Left renal cortex interstitium (tissue), 4 donors: ENCODE measurements at places on chromosomes 16 and 17.

GRCh38 chr16:73483076-73483791, 435.3 kb upstream of the ZFHX3 start:
- no peak for DNase-seq

GRCh38 chr16:51831595-51832367, 680.7 kb upstream of the SALL1 start:
- DNase-seq = no peak

GRCh38 chr17:39517224-39517623, 55.9 kb downstream of the CDK12 start:
- DNase-seq = no peak

DNA sequence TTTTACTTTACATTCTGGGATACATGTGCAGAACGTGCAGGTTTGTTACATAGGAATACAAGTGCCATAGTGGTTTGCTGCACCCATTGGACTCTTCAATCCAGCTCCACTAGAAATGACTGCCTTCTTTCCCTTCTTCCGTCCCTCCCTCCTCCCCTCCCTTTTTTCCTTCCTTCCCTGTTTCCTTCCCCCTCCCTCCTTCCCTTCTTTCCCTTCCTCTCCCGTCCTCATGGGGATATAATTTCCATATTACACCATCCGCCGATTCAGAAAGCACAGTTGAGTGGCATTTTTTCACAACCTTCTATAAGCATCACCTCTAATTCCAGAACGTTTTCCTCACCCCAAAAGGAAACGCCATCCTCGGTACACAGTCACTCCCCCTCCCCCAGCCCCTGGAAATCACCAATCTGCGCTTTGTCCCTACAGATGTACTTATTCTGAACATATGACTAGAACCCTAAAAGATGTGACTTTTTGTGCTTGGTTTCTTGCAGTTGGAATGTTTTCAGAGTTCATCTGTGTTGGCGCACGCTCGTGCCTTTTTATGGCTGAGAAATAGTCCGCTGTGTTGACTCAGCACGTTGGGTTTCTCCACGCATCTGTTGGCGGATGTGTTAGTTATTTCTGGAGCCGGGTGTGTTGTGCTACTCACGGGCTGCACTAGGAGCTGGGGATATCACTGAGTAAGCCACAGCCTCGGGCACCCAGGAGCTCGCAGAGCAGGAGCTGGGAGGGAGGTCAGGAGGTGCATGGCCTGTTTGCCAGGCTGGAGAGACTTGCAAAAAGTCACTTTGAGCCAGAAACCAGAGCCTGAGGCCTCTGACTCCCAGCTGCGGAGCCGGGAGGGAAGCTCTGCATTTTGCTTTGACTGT, 336.4 kb downstream of the SEC14L1 start:
- no peak for DNase-seq

DNA sequence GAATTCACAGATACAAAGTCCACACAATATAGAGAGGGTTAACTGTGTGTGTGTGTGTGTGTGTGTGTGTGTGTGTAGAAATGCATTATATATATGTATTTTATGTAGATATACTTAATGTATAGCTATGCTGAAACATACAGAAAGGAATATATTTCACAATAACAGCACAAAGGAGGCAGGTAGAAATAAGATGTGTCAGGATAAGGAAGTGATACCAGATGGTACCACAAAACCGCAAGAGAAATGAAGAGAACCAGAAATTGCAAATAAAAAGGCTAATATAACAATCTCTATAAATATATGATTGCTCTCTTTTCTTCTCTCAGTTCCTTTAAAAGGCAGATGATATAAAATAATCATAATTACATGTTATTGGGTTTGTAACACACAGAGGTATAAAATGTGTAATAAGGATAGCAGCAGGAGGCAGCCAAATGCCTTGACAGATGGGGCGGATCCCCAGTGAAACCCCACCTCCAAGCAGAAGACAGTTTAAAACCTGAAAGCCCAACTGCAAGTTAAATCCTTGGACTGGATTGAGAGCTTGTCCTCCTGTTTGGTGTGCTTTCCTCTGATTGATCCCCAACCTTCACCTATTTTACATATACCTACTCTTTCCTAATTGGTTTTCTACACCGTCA, 365.4 kb upstream of the C16orf82 start:
- no peak for DNase-seq

GRCh38 chr17:56930739-56931337, 17.0 kb upstream of the TRIM25 start:
- DNase-seq = no peak

DNA sequence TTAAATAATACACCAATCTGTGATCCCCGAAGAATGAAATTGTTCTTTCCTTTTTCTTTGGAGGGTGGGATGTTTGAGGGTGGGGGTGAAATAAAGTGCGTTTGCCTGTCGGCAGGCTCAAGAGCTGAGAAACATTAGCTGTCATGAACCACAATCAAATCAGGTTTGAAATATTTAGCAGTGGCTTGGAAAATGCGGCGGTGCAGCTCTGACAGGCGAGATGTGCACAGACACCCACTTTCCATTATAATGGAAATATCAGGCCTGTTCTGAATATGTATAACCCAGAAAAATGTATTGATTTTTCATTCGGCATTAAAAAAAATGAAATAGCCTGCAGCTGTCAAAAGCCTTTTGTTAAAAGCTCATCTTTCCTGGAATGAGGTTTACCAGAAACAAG, 212.8 kb downstream of the ZFHX3 start:
- DNase-seq = no peak

DNA sequence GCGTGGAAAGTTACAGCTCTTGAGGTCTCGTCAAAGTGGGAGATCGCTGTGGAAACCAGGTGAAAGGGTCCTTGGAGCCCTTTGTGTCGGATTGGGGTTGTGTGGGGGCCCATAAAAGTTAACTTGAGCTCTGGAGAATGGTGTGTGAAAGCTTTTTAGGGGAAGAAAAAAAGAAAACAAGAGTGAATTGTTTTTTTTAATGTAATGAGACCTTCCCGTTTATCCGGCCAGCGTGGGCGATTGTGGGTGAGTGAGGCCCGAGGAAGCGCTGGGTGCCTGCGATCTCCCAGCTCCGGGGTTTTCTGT, 150.6 kb downstream of the MSI2 start:
- DNase-seq = no peak

DNA sequence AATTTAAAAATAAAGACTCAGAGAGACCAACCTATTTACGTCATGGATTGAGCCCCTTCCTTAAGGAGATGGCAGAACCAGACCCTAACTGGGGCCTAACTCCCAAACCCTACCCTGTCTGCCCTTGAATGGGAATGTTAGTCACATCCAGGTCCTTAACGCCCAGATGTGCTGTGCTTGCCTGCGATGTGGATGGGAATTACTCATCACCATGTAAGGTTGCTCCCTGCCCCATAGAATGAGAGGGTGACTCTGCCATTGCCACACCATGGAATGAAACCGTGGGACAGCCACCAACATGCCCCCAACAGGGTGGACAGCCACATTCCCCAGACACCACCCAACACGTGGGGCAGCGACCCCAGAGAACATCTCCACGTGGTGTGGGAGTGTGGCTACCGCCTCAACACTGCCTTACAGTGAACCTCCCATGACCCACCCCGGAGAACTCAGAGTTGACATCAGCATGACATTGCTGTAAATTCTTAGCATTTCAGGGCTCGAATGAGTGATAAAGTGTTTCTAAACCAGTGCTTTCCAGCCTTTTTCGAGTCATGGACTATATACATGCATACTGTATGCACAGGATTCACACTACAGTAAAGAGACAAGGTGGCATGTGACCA, 31.8 kb downstream of the SCNN1B start:
- DNase-seq = no peak

DNA sequence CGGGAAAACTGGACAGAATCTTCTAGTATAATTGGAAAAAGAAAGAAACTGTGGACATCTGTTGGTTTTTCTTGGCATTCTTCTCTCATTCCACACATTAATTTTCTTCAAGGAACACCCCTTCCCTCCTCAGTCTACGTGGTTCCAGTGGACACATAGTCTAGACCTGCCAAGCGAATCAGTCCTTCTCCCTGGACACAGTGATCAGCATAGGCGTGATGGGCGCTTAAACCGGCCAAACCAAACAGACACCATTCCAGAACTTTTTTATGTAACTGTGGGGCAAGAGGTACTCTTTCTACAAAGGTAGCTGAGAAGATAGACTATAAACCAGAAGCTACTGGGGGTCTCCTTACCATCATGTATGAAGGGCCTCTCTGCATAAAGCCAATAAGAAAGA, 121.8 kb upstream of the COX10 start:
- no peak for DNase-seq

- no peak for DNase-seq
Measured at GRCh38 chr17:39927929-39928857, 661 bp downstream of the LRRC3C start.

GRCh38 chr17:34255841-34256240, 756 bp downstream of the CCL2 start:
- no peak for DNase-seq

GRCh38 chr16:24689128-24689527, 40.3 kb upstream of the TNRC6A start:
- DNase-seq = no peak

DNA sequence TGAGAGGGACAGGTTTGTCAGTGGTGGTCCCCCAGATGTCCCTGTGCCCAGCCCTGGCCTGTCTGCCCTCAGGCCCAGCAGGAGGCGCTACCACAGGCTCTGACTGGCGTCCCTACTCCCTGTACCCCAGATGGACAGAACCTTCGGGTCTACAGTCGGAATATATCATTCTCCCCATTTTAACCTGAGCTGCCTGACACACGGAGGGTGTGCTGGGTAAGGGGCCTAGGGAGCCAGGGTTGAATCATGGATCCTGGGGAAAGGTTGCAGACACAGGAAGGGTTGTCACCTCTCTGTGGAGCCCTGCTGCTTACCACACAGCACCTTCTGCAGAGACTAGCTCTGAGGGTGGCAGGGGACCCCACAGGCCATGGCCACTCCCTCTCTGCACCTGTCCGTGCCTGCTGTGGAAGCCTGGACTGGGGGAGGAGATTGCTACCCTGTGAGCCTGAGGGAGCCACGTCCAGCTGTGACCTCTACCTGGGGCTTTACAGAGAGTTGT, 162.2 kb upstream of the ZNF267 start:
- no peak for DNase-seq

GRCh38 chr17:10105513-10106001, 92.8 kb downstream of the GAS7 start:
- DNase-seq = no peak

DNA sequence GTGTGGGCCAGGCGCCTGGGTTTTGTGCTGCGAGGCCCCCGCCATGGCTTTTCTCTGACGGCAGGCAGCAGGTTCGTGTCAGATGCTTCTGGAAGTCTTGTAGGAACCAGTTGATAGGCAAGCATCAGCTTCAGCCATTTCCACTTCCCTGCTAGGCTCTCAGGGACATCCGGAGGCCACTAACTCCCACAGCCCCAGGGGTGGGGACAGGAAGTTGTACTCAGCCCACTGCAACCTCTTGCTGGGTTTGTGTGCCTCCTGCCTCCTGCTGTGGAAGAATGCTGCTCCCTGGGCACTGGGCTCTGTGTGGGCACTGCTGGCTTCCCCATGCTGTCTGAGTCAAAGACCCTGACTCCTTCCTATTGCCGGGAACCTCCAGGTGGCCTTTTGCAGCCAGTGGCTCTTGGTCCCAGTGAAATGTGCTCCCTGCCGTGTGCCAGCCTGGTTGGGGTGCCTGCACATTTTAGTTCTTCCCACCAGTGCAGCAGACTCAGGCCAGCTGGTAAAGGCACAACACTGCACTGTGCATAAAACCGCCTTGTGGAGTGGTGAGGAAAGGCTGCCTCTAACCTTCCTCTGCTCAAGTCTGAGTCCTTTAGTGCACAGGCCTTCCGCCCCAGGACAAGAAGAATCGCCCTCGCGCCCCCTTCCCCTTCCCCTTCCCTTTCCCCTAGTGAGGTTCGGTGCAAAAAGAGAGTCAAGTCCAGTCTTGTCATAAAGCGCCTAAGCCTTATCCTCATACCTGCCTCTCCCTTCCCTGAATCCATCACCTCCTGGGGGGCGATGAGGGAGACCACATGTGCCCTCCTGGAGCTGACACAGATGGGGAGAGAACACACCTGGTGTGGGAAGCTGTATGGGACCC, 16.6 kb downstream of the LDHD start:
- DNase-seq = no peak

DNA sequence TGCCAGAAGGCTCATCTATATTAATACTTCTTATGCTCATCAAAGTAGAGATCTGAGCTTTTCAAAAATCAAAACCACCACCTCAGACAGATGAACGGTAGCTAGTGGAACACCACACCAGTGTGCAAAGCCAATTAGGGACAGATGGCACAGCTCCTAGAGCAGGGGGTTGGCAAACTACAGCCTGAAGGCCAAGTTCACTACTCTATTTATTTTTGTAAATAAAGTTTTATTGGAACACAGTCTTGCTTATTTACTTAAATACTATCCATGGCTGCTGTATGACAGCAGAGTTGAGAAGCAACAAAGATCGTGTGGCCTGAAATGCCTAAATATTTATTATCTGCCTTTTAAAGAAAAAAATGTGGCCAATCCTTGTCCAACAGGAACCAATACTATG, 56.8 kb downstream of the AMFR start:
- no peak for DNase-seq

- no peak for DNase-seq
Measured at GRCh38 chr17:4020096-4020495, 55.9 kb upstream of the ATP2A3 start.

DNA sequence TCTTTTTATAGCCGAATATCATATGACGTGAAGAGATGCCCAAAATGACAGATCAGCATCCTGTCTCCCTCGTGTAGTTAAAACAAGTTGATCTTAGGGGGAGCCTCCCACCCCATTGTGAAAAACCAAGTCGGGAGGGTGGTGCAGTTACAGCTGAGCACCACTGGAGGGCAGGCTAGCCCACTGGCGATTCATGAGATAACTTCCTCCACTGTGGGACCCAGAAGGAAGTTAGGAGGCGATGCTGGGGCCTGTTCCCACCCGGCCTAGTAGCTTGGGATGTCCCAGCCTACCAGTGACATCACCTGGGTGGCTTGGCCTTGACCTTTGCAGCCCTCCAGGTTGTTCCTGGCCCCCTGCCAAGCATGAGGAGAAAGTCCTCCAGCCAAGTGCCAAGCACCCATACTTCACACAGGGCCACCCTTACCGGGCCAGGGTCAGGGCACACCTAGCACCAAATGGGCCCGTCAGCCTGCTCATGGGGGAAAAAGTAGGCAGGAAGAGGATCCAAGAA, 8.1 kb upstream of the CPNE2 start:
- no peak for DNase-seq

- no peak for DNase-seq
Measured at GRCh38 chr16:70746708-70747424, 54.1 kb downstream of the VAC14 start.

- DNase-seq = no peak
Measured at GRCh38 chr17:42275527-42276358, 448 bp downstream of the STAT5B start.
